Activated CD8-positive, alpha-beta T cell treated with anti-CD3 and anti-CD28 coated beads, Interleukin-2, amount 10 ng/mL, durations not matched to agents 7 days and 5 days (primary cell): ENCODE measurements at places on chromosomes 11 and 22.
A peak's percentile ranks its signal among the peaks of the same experiment; 100 is the strongest.

- no peak overlapping the region for H3K4me3 ChIP-seq
- H3K36me3 ChIP-seq, result no peaks in the 10 kb centered on the region
- H3K27me3 ChIP-seq, result peaks cover 5% of the 10 kb centered on the region
- no peaks in the 10 kb centered on the region for H3K4me1 ChIP-seq
These were observed 189.6 kb downstream of the ST3GAL4 start for GRCh38 chr11:126545057-126545555.

DNA sequence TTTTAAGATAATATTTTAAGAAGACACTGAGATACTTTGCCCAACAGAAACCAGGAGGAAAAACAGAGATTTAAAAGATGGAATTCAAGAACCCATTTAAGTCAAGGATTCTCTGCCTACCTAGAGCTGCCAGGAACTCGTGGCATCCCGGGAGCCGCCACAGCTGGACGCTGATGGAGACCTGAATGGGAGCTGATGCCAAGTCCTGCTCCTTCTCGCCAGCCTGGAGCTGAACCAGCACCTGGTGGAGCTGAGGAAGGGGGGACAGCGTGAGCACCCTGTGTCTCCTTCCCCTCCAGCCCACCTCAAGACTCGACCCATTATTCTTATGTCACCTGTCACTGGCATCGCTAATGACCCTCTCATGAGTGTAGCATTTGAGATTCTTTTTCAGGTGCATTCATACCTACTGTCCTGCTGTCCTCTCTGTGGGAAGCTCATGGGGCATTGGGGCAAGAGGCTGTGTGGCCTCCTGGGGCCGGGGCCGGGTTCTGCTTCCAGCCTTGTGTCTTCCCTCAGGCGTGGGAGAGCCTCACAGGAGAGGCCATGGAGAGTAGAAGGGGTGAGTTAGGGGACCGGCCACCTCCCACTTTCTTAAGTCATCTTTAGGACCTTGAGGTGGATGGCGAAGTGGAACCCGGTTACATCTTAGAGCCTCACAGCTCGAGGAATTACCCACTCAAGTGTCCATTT lies 70.8 kb upstream of the PITPNB start:
- H3K27me3 ChIP-seq, result no peaks in the 10 kb centered on the region
- H3K4me3 ChIP-seq, result no peak overlapping the region
- no peaks in the 10 kb centered on the region for H3K36me3 ChIP-seq
- peaks cover 9% of the 10 kb centered on the region for H3K4me1 ChIP-seq
- H3K27ac ChIP-seq, result no peak overlapping the region
- DNase-seq, result no peak

DNA sequence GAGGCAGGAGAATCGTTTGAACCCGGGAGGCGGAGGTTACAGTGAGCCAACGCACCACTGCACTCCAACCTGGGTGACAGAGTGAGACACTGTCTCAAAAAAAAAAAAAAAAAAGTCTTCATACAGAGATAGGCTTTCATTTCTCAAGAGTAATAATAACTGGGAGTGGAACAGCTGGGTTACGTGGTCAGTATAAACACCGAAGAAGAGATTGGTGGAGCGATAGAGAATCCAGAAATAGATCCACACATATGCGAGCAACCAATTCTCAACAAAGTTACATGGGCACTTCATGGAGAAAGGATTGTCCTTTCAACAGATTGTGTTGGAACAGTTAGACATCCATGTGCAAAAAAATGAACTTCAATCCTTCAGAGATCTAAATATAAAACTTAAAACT lies 24.6 kb downstream of the ZBED4 start:
- DNase-seq, result no peak
- peaks cover 60% of the 10 kb centered on the region for H3K36me3 ChIP-seq
- H3K4me1 ChIP-seq, result peaks cover 21% of the 10 kb centered on the region
- no peak overlapping the region for H3K27ac ChIP-seq
- H3K27me3 ChIP-seq, result no peaks in the 10 kb centered on the region
- no peak overlapping the region for H3K4me3 ChIP-seq

- no peak overlapping the region for H3K4me3 ChIP-seq
- DNase-seq, result no peak
- H3K27ac ChIP-seq, result no peak overlapping the region
- H3K4me1 ChIP-seq, result peaks cover 16% of the 10 kb centered on the region
- H3K27me3 ChIP-seq, result no peaks in the 10 kb centered on the region
- H3K36me3 ChIP-seq, result peaks cover 20% of the 10 kb centered on the region
These were observed 52.7 kb upstream of the RRM1 start for GRCh38 chr11:4041731-4042391.

DNA sequence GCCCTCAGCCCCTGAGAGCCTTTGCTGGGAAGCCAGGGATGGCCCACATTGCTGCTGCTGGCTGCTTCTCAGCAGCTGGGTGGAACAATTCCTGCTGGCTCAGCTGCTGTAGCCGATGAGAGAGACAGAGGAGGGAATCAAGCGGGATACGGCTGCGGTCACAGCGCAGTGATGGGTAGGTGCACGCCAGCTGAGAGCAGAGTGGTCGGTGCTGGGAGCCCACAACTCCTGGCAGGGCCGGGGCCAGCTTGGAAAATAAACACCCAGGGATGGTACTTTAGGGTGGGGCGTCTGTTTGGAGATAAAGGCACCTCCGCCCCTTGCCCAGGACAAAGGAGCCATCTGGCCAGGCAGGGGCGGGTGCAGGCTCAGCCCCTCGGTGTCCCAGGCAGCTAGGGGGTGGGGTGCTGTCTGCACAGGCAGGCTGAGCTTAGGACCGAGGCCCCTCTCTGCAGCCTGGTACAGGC lies 480.5 kb downstream of the MIAT start:
- H3K36me3 ChIP-seq, result no peaks in the 10 kb centered on the region
- H3K27me3 ChIP-seq, result peaks cover 3% of the 10 kb centered on the region
- peak overlapping the region; percentile 9 for H3K27ac ChIP-seq
- no peak for DNase-seq
- no peaks in the 10 kb centered on the region for H3K4me1 ChIP-seq

DNA sequence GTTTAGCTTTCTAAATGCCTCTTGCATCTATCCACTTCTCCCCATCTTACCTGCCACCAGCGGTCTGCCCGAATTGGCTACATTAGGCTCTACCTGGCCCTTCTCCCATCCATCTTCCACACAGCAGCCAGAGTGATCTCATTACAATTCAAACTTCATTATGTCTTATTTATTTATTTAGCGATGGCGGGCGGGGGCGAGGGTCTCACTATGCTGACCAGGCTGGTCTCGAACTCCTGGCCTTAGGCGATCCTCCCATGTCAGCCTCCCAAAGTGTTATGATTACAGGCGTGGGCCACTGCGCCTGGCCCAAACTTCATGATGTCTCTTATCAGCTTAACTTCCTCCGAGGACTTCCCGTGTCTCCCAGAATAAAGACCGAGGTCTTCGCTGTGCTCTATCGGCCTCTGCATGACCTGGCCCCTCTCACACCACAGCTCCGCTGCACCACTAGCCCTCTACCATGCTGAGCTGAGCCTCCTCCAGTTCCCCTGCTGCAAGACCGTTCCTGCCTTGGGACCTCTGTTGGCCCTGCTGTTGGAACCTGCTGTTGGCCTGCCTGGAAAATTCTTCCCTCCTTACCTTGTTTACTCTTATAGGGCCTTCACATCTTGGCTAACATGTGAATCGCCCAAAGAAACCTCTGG lies 870 bp upstream of the CTTN start:
- H3K27me3 ChIP-seq, result peaks cover 55% of the 10 kb centered on the region
- H3K27ac ChIP-seq, result no peak overlapping the region
- no peaks in the 10 kb centered on the region for H3K36me3 ChIP-seq

- H3K27ac ChIP-seq, result no peak overlapping the region
- DNase-seq, result no peak
- H3K4me3 ChIP-seq, result no peak overlapping the region
- no peaks in the 10 kb centered on the region for H3K27me3 ChIP-seq
These were observed 118.1 kb downstream of the DBX1 start for GRCh38 chr11:20042045-20042639.

DNA sequence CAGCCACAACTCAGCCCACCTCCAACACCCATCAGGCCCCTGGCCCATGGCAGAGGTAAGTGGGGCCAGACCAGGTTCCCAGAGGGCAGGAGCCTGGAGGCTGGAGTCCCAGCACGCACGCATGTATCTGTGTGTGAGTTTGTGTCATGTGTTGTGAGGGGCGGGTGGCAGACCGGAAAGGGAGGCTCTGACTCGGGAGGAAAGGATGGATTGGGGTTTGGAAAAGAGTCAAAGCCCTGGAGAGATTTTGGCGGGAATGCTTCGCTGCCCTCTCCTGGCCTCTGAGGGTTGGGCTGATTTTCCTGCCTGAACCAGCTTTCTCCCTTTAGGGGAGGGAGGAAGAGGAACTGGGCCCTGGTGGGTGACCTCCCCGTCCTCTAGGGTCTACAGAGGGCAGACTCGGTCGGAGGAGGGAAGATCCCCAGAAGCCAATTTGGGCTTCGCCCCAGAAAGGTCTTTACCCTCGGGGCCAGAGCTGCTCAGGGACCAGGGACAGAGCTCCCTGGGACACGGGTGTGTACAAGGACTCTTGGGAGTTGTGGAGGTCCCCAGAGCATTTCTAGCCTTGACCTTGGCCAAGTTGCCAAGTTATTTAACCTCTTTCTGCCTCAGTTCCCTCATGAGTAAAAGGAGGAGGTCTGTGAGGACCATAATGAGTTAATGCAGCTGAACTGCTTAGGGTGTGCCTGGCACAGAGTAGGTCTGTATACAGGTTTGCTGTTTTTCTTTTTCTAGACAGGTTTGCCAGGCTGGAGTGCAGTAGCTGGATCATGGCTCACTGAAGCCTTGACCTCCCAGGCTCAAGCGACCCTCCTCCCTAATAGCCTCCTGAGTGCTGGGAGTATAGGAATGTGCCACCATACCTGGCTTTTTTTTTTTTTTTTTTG lies 6.9 kb downstream of the C11orf68 start:
- peaks cover 7% of the 10 kb centered on the region for H3K36me3 ChIP-seq
- no peak for DNase-seq
- H3K27me3 ChIP-seq, result no peaks in the 10 kb centered on the region
- H3K4me3 ChIP-seq, result no peak overlapping the region
- peaks cover 22% of the 10 kb centered on the region for H3K4me1 ChIP-seq

- H3K4me3 ChIP-seq, result no peak overlapping the region
- H3K27ac ChIP-seq, result no peak overlapping the region
- H3K36me3 ChIP-seq, result peaks cover 11% of the 10 kb centered on the region
- no peak for DNase-seq
- H3K4me1 ChIP-seq, result peaks cover 23% of the 10 kb centered on the region
These were observed 118.5 kb upstream of the APOA1 start for GRCh38 chr11:116955949-116956348.

GRCh38 chr11:78361228-78361627 lies 56.4 kb downstream of the GAB2 start:
- no peak overlapping the region for H3K27ac ChIP-seq
- no peak for DNase-seq
- no peak overlapping the region for H3K4me3 ChIP-seq
- peaks cover 10% of the 10 kb centered on the region for H3K27me3 ChIP-seq
- H3K36me3 ChIP-seq, result peaks cover 12% of the 10 kb centered on the region

GRCh38 chr22:29670626-29671025 lies 49.2 kb upstream of the CABP7 start:
- no peaks in the 10 kb centered on the region for H3K4me1 ChIP-seq
- H3K36me3 ChIP-seq, result peaks cover 37% of the 10 kb centered on the region
- H3K4me3 ChIP-seq, result no peak overlapping the region
- DNase-seq, result no peak

DNA sequence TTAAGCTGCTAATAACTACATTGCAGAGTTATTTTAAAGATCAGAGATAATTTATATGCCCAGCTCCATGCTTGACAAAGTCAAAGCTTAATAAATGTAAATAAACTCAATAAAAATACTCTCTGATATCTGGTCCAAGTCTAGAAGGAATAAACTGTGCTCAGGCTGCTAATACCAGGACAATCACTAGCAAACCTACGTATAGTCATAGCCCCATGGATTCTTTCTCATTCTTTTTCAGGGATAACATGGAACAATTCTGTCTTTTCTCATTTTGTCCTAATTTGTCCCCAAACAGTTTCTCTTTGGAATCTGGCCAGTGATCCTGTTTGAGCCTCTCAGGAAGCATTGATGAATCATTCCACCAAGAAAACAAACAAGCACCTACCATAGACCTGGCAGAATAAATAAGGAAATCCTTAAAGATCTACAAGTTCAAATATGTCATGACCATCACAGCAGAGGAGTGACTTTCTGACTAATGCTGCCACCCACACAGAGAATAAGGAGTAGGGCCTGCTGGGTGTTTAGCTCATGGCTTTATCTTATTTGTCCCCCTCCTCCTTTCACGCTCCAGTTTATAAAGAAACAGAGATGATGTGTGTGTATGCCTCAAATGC lies 14.1 kb upstream of the B3GNT6 start:
- no peak overlapping the region for H3K4me3 ChIP-seq
- no peaks in the 10 kb centered on the region for H3K4me1 ChIP-seq
- no peak overlapping the region for H3K27ac ChIP-seq
- H3K27me3 ChIP-seq, result no peaks in the 10 kb centered on the region

DNA sequence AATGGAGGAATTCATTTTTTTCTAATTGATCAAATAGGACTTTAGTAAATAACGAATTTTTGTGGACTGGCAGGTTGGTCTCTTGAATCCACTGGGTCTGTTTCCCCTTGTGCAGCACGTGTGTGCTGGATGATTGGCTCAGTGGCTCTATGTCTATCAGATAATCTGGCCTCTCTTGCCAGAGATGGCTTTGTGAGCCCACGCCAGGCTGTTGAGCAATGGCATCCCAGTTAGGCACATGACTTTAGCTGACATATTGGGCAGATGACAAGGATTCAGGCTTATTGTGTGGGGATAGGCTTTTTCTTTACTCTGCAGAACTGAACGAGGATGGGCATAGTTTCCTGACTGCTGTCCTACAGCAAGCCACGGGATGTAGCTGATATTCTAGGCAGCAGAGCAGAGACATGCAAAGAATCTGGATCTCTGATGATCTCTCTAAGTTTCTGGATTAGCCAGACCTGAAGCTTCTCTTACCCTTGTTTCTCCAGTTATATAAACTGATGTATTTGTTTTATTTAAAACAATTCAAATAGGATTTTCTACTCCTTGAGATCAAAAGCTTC lies 144.9 kb downstream of the ARHGAP42 start:
- H3K36me3 ChIP-seq, result no peaks in the 10 kb centered on the region
- no peaks in the 10 kb centered on the region for H3K27me3 ChIP-seq
- no peak overlapping the region for H3K4me3 ChIP-seq
- no peak overlapping the region for H3K27ac ChIP-seq
- no peak for DNase-seq
- H3K4me1 ChIP-seq, result no peaks in the 10 kb centered on the region

GRCh38 chr22:50004918-50005317 lies 7.6 kb downstream of the IL17REL start:
- H3K4me1 ChIP-seq, result no peaks in the 10 kb centered on the region
- H3K4me3 ChIP-seq, result no peak overlapping the region
- DNase-seq, result no peak
- peaks cover 8% of the 10 kb centered on the region for H3K27me3 ChIP-seq
- no peaks in the 10 kb centered on the region for H3K36me3 ChIP-seq

- H3K27me3 ChIP-seq, result peaks cover 27% of the 10 kb centered on the region
- H3K36me3 ChIP-seq, result no peaks in the 10 kb centered on the region
- H3K4me3 ChIP-seq, result no peak overlapping the region
- no peak overlapping the region for H3K27ac ChIP-seq
- H3K4me1 ChIP-seq, result peaks cover 5% of the 10 kb centered on the region
These were observed 180.4 kb upstream of the B3GAT1 start for GRCh38 chr11:134592391-134592990.

- H3K27me3 ChIP-seq, result no peaks in the 10 kb centered on the region
- peaks cover 13% of the 10 kb centered on the region for H3K4me1 ChIP-seq
- H3K27ac ChIP-seq, result no peak overlapping the region
- peaks cover 11% of the 10 kb centered on the region for H3K36me3 ChIP-seq
- no peak for DNase-seq
These were observed 50.0 kb downstream of the BID start for GRCh38 chr22:17724241-17724640.

GRCh38 chr11:126594921-126595367 lies 239.5 kb downstream of the ST3GAL4 start:
- H3K36me3 ChIP-seq, result no peaks in the 10 kb centered on the region
- DNase-seq, result no peak
- no peak overlapping the region for H3K27ac ChIP-seq
- H3K4me3 ChIP-seq, result no peak overlapping the region
